ENCODE measurements at places on chromosomes 11 and 22. TPM values are rescaled to one million over a fixed set of nuclear protein-coding genes. Genes with fewer than 3 reads are reported as not detected.

Gene MS4A4A
- not detected for total RNA-seq

Gene TMEM86A
- total RNA-seq = 2.9 TPM

Gene MUC2
- not detected for total RNA-seq

Gene ST14
- total RNA-seq = not detected

Gene VPREB1
- not detected for total RNA-seq

- DNase-seq = no peak
Observed at GRCh38 chr22:17744430-17744829, 29.8 kb downstream of the BID start.

- no peak for DNase-seq
Observed at GRCh38 chr11:122309262-122309925, 193.4 kb upstream of the BLID start.

DNA sequence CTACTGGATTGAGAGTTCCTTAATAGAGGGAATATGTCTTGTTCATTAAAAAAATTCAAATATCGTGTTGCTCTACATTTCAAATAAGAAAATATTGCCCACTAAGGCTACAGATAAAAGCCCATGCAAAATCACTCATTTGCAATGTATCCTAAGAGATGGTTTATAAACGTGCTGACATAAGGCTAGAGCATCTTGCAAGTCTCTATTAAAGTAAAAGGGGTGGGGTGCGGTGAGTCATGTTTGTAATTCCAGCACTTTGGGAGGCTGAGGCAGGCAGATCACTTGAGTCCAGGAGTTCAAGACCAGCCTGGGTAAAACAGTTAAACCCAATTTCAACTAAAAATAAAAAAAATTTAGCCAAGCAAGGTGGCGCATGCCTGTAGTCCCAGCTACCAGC, 70.3 kb downstream of the PGR start:
- DNase-seq = no peak

GRCh38 chr11:130995266-130995665, 79.0 kb upstream of the SNX19 start:
- no peak for DNase-seq

DNA sequence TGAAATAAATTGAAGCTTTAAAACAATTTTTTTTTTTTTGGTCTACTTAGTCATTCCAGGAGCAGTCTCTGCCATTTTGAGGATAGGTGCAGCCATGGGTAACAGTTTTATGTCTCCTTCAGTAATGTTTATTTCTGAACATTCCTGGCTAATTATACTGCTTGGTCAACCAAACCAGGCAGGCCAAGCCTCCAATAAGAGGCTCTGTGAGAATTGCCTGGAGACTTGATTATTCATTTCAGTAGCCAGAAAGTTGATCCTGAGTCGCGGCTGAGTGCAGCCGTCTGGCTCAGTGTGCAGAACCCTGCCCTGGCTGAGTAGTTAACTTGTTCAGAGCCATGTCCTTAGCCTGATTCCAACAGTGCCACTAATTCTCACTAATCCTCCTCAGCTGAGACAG, 364.0 kb upstream of the FAT3 start:
- no peak for DNase-seq

DNA sequence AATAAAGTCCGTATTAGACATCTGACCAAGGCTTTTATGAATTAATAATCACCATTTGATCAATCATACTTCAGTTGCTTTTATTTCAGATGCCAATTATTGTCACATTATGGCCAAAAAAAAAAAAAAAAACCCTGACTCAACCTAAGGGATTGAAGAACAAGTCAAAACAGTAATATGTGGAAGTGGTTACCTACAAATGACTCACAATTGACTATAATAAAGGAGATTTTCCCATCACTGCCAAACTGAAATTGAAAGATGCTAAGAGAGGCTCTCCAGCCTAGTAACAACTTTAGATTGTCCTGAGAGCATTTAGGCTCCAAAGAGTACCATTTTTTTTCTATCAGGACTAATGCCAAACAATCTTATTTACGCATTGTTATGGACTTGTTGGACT, 35.2 kb downstream of the SOX6 start:
- no peak for DNase-seq

GRCh38 chr22:45599836-45600577, 71.6 kb upstream of the ATXN10 start:
- no peak for DNase-seq

Data from glomerular endothelial cell (primary cell).